ENCODE measurements at places on chromosomes 16 and 17.

DNA sequence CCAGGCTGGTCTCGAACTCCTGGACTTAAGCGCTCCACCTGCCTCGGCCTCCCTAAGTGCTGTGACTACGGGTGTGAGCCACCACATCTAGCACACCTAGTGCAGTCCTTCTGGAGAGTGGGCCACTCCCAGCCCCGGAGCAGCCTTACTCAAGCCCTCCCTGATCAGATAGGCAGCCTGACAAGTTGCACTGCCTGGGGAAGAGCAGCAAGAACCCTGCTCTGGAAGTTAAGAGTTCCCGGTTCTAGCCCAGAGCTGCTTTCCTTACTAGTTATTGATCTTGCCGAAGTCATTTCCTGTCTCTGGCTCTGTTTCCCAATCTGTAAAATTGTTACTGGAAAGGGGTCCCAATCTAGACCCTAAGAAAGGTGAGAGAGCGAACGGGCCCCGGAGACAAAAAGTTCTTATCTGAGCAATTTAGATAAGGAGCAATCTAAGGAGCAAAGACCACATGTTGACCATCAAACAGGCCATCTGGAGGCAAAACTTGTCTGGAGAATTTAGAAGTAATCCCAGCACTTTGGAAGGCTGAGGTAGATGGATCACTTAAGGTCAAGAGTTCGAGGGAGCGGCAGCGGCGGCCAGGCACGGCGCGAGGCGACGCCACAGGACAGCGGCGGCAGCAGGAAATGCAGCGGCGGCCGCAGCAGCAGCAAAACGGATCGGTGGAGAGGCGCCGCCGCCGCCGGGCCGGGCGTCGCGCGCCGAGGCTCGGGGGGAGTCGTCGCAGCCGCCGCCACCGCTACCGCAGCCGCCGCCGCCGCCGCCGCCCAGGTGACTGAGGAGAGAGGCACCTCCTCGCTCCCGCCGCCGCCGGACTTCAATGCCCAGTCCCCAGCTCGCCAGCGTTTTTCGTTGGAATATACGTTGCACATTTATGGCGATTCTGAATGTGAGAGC lies 4.3 kb upstream of the NAGLU start:
- peak; percentile 57 for DNase-seq

- no peak for DNase-seq
Observed at GRCh38 chr17:75758131-75758905, 6.7 kb downstream of the GALK1 start.

GRCh38 chr16:9607515-9608230 lies 516.2 kb downstream of the HAPSTR1 start:
- no peak for DNase-seq

GRCh38 chr17:69869667-69870066 lies 205.4 kb upstream of the KCNJ16 start:
- DNase-seq = no peak

DNA sequence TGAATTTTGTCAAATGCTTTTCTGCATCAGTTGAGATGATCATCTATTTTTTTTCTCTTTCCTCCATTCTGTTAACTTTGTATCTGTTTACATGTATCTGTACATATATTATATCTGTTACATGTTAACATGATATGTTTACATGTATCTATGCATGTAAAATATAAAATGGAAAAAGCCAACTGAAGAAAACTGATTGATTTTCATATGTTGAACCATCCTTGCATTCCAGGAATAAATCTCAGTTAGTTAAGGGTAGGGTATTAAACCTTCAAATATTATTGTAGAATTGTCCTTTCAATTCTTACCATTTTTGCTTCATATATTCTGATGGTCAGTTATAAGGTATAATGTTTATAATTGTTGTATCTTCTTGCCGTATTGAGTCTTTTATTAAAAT lies 336.1 kb downstream of the ZFHX3 start:
- DNase-seq = no peak

DNA sequence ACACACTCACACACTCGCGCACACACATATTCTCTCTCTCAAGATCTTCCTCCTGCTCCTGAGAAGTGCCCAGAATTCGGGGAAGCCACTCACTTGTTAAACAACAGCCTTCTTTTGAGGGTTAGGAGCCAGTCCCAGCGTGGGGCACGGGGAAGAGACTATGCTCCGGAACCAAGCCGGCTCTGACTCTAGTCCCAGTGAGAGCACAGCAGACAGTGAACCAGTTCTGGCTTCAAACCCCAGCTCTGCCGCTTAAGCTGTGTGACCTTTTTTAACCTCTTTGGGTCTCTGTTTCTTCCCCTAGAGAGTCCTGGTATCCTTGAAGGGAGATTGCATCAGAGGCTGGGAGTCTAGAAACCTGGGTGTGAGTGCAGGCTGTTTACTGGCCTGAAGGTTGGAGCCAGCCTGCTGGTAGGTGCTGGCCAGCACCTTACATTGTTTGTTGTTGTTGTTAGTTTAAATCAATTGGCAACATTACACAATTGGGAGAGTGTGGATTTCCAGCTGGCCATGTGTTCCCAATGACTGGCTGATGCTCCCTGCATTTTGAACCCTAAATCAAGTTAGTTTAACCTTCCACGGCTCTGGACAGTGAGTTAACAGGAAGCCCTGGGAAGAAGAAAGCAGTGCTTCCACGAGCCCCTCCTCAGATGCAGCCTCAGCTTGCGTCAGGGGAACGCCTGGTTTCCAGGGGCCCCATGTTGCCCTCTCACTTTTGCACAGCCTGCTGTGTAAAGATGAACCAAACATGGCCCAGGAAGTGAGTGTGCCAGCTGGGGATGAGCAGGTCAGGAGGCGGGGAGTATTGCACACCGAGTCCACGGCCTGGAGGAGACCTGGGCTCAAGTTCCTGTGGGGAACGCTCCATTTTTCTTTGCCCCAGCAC lies 71.5 kb downstream of the GAS7 start:
- peak; percentile 68 for DNase-seq

- DNase-seq = peak; percentile 15
Observed at GRCh38 chr17:56096026-56096810, 57.1 kb upstream of the ANKFN1 start.

GRCh38 chr16:53766304-53767016 lies 62.5 kb downstream of the FTO start:
- DNase-seq = no peak

- no peak for DNase-seq
Observed at GRCh38 chr17:19372866-19373504, 5.3 kb upstream of the MAPK7 start.

DNA sequence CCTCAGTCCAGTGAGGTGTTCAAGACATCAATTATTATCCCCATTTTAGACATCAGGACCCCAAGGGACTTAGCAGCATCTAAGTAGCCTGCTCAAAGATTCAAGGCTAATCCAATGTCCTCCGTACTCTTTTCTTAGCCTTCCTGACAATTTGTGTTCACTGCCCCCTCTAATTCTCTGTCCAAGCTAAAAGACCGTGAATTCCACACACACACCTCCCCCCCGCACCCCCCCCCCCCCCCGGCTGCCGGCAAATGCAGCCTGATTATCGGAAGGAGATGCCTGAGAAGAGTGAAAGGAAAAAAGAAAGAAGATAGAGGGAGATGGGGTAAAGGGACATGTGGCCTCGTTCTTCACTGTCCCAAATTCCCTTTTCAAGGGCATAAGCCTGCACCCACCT lies 58.1 kb upstream of the NLK start:
- DNase-seq = no peak
